Stimulated activated CD8-positive, alpha-beta memory T cell treated with anti-CD3 and anti-CD28 coated beads, Interleukin-15, amount 100 ng/mL, for 48 hours (primary cell): ENCODE measurements at places on chromosomes 3 and 15.

GRCh38 chr3:89565098-89565497 lies 457.7 kb downstream of the EPHA3 start:
- DNase-seq = no peak

DNA sequence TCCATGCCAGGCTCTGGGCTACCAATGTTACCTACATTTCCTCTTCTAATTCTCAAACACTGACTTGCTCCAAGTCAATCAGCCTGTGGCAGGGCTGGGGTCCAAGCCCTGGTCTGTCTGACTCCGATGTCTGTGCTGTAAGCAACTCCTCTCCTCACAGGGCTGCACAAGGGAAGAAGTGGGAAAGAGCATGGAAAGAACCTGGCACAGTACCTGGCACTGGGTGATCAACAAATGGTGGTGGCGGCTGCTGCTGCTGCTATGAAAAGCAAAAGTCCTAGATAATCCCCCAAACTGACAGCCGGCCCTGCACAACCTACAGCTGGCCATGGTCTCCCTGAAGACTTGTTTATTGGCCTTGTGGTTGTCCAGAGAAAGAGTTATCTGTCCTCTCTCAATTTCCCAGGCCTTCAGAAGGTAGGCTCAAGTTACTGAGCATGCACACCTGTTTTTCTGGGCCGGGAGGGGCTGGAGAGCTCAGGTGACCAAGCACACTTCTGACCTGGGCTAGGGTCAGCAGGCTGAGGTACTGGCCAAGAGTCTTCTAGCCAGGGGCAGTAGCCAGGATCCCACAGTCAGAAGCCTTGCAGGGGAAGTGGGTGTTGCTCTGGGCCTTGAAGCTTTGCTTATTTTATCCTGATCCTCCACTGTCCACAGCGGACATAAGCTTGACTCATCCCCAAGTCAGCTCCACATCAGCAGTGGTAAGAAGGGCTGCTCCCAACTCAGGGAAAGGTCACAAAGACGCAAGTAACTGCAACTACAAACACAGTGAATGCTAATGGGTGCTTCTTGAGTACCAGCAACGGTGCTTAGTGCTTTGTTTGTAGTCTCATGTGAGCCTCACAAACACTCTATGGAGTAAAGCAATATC lies 35.3 kb upstream of the KY start:
- DNase-seq = no peak

DNA sequence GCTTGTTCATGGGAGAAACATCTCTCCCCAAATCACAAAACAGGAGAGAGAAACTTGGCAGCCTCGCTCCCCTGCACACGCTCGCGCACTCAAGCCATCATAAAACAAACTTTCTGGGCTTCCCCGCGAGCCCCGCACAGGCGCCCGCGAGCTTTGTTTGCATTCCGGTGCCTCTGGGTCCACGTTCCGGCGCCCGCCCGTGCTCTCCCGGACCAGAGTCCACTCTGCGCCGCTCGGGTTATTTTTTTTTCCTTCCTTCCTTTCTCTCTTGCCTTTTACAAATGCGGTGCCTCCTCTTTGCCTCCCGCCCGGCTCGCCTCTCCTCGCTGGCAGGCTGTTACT lies 363 bp downstream of the MAGI1 start:
- DNase-seq = no peak

GRCh38 chr3:191237047-191237882 lies 38.2 kb downstream of the OSTN start:
- no peak for DNase-seq

- DNase-seq = peak; percentile 26
These were observed 36.1 kb upstream of the MYO5C start for GRCh38 chr15:52331490-52332240.
